ENCODE measurements at places on chromosomes 7 and 10. TPM values are rescaled to one million over a fixed set of nuclear protein-coding genes. Genes with fewer than 3 reads are reported as not detected.

- DNase-seq: no peak
Measured at GRCh38 chr7:38179776-38180226, 1.8 kb downstream of the STARD3NL start.

The OR2A12 gene
- total RNA-seq: not detected

GRCh38 chr10:122019414-122019975 lies 30.5 kb downstream of the TACC2 start:
- DNase-seq: no peak

DNA sequence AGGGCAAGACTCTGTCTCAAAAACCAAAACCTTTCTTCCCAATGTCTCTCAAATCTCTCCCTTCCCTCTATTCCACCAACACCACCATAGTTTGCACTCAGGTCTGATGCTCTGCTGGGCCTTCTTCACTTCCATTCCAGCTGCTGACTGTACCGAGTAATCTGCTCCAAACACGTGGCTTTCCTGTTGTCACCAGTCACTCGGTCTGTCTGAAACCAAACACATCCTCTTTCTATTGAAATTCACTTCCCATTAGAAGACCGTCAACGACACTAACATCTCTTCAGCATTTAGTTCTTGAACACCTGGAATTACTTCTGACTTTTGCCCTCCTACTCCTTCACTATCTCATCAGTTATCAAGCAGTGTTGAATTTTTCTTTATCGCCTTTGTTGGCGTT lies 4.7 kb upstream of the NRF1 start:
- DNase-seq: no peak

- DNase-seq: no peak
Measured at GRCh38 chr7:150332852-150333635, 8.4 kb downstream of the RARRES2 start.

DNA sequence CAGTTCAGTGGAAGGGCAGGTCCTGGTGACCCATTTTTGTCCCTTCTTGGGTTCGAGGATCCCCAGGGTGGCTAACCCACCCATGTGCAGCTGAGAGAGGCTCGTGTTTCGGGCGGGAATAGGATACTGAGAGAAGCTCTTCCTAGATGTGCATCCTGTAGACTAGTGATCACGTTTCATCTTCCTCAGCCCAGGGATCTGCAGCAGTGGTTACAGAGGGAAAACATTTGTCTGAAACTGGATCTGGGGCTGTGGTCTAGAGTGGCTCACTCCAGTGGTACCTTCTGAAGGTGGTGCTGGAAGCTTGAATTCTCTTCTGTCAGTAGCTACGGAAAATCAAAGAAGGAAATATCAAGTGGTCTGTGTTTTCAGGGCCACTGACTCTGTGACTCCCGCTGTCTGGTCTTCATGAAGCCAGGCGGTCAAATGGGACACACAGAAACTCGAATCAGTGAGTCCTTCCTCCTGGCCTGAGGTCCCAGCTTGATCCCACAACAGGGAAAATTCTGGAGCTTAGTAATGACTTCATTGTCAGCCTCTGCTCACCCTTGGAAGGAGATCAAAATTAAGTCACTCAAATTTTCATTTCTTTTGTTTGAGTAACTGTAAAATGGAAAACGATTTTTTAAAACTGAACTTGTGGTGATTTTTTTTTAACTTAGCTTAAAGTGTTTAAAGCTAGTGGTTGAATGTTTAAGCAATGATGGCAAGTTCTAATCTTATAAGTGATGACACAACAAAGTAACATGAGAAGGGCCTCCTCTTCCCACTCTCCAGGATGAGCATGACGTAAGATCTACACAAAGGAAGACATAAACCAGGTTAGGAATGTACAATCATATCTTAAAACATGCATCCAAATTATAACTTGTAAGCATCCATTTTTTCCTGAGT lies 469.3 kb upstream of the KLF6 start:
- no peak for DNase-seq

The PGAM2 gene
- 9.5 TPM for total RNA-seq

The LIPK gene
- not detected for total RNA-seq

- no peak for DNase-seq
Measured at GRCh38 chr7:28157831-28158416, 22.7 kb downstream of the JAZF1 start.
